Stimulated activated CD8-positive, alpha-beta memory T cell treated with anti-CD3 and anti-CD28 coated beads, Interleukin-4, amount 100 ng/mL, for 1 hour (primary cell): ENCODE measurements at places on chromosomes 1 and 21.

- no peak for DNase-seq
Measured at GRCh38 chr1:209368864-209369598, 214.5 kb upstream of the CAMK1G start.

GRCh38 chr21:42149656-42150473 lies 69.1 kb upstream of the ABCG1 start:
- DNase-seq = no peak

- no peak for DNase-seq
Measured at GRCh38 chr1:201686714-201687455, 142.1 kb upstream of the IPO9 start.

DNA sequence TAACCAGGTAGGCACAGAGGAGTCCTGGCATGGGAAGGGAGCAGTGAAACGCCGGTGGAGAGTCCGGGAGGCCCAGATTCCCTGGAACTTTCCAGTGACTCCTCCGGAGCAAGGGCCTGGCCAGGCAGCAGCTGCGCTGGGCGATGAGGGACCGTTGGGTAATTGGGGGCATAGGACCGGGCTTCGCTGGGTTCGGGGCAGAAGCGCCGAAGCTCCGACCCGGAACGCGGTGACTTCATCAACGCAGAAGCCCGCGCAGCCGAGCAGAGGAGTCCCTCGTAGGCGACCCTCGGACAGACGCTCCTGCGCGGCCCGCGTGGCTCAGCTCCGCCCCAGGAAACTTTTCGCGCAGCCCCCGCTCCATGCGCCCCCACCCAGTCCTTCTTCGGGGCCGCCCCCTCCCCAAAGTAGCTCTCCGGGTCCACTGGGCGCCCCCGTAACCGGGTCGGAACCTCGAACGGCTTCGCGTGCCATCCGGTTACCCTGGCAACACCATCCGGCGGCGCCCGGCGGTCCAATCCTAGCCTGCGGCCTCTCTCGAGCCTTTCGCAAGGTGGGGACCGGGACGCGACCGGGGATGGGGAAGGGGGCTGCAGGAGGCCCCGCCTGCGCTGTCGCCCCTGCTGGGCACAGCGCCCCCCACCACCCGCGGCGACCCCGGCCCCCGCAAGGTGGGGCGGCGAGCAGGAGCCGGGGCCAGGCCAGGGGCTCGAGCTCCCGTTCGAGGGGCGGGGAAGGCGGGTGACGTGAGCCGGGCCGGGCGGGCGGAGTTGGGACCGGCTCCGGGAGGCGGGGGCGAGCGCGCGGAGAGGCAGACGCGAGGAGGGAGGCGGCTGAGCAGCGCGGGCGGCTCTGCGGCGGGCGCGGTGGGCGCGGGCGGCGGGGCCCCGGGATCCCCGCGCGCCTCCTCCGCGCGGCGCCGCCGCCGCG lies at the start of gene AJAP1:
TSS of gene AJAP1 (plus strand) at position 814 of the 930 bp plus-strand sequence. CDS start 817 bp downstream, outside the sequence.
- no peak for DNase-seq

GRCh38 chr21:36980280-36981048 lies 14.0 kb upstream of the HLCS start:
- DNase-seq = no peak

DNA sequence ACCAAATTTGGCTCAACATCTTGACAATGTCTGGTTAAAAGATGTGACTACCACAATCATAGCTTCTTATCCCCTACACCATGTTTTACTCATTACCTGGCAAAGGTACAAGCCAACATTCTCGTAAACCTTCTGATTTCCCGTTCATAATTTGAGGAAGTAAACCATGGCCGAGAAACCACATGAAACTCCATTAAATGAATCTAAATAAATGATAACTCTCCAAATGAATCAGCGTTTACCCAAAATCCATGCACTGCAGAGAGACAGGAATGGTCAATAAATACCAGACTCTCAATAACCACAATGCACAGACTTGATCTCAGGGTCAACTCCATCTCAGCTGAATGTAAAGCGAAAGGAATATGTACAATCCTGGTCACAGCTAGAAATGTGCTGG lies 125.2 kb downstream of the TYW3 start:
- DNase-seq = no peak

- no peak for DNase-seq
Measured at GRCh38 chr1:207619871-207620542, 24.9 kb upstream of the CR1L start.

DNA sequence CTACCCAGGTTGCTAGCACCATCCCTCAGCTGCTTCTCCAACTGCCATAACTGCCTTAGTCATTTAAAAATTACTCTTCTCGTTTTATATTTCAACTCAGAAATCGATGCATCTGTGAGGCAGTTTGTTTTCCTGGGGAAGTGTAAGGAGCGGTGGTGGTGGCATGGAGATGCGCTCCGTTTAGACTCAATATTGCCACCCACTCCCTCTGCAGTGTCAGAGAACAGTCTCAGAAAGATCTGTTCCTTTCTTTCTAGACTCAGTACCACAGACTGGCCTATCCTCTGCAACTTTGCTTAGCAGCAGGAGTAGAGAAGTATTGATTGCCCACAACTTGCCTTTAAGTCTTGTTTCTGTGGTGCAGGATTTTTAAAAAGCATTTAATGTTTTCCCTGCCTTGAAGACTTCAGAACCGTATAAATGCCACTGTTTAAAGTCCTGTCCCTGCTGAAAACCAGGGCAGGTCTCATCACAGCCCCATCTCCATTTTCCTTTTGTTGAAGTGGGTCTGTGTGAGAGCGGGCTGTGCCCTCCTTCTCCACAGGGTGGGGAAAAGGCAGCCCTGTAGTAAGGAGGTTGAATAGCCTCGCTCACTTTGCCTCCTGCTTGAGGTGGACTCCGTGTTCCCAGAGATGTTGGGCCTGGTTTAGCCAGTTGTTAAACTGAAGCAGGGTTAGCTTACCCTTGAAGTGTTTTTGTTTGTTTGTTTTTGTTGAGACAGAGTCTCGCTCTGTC lies 105.2 kb downstream of the NFIA start:
- DNase-seq = no peak
